ENCODE measurements at places on chromosomes 6 and 20. TPM values are rescaled to one million over a fixed set of nuclear protein-coding genes. Genes with fewer than 3 reads are reported as not detected.

The CCM2L gene
- total RNA-seq: not detected

The POPDC3 gene
- total RNA-seq: 7.3 TPM

The NOTCH4 gene
- total RNA-seq: 5.3 TPM

The BPI gene
- total RNA-seq: not detected

The SOBP gene
- 13.7 TPM for total RNA-seq

The MUCL3 gene
- total RNA-seq: not detected
